DMS153 (cell line): ENCODE measurements at places on chromosomes 1 and 21.

DNA sequence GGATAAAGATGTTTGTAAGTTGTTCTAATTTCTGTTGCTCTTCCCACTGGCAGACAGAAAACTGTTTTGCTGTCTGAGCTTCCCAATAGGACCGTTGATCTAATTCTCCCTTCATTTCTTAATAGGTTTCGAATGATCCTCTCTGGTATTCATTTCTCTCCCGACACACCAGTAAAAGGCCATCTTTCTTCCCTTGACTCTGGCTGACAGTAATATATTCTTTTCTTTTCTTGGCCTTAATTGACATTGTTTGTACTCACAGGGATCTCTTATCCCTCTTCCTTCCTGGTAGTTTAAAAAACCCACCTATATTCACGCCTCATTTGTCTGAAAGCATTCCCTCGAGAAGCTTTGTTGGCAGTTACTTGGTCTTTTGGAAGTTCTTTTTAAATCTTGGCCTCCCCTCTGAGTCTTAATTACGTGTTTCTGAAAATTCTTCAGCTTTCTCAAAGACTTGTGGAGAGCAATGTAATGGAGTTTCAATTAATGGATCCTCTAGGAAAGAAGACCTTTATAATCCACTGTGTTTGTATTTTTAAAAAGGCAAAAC, 40.3 kb downstream of the MAP10 start:
- no peak for DNase-seq

DNA sequence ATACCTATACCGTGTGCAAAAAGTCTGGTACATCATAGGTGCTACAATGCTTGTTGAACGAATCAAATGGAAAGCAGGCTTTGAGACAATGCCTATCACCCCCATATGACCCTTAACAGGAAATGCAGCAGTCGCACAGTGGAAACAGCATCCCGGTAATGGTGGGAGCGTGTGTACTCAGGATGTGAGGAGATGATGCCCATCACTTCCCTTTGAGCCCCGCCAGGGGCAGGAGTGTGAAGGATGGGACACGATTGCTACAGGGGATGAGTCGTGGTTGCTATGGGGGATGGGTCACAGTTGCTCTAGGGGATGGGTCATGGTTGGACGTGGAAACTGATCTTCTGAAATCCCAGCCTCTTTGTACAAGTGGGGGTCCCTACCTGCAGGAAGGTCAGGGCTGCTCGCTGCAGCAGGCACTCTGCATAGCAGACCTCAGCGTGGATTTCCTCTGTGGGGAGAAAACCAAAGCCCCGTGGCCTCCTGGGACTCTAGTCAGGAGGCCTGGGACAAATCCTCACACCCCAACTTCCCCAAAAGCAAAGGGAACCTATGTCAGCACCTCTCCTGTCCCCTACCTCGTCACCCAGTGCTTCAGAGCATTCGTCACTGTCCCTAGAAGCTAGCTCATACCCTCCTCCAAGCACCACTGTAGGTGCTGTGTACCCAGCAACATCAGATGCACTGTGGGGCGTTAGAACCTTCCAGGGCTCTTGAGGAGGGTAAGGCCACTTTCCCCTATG, 19.3 kb downstream of the TTC39A start:
- no peak for DNase-seq

DNA sequence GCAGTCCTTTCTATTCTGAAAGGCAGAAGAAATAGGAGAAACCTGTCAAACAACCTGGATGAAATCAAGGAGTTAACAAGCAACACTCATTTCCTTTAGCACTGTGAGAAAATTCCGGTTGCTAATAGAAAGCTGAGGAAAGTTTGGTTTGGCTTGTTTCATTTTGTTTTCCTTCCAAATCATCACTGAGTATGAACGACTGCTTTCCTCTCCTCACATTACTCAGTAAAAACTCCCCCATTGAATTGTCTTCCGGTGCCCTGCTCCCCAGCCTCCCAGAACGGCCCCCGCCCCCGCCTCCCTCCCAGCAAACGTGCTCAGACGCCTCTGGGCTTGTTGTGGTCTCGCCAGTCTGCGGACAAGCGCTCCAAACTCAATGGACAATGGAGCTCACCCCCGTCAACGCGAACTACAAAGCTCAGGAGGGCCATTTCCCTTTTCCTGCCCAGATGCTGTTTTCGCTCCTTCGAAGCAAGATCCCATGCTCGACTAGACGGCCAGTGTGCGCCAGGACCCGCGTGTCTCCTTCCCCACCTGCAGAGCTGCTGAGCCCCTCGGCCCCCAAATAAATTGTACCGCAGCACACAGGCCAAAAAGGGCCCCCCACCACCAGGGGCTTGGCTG, 747 bp downstream of the STX6 start:
- peak; percentile 33 for DNase-seq

- DNase-seq = peak; percentile 59
These were observed 1.0 kb upstream of the FOXO6 start for GRCh38 chr1:41360074-41360785.

- DNase-seq = no peak
These were observed 250.0 kb downstream of the SPATA17 start for GRCh38 chr1:217881131-217881543.

DNA sequence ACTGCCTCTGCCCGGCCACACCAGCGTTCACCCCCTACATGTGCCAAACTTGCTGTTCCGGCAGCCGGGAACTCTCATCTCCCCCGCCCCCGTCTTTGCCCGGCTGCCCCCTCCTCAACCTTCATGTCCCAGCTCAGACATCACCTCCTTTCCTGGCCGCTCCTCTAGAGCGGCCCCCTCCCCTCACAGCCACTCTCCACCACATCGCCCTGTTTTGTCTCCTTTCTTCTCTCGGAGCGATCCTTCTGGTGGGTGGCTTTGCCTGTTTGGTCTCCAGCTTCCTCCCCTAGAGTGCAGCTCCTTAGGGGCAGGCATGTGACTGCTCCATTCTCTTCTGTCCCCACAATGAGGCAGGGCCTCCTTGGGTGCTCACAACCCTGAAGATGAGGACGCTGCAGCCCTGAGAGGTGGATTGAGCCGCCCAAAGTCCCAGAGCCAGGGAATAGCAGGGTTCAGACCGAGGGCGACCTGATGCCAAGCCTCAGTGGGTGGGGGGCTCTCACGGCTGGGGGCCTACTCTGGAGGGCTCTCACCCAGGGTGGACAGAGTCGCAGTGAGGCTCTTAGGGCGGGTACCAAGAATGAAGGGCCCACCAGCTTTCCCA, 44.9 kb upstream of the ECE1 start:
- no peak for DNase-seq

DNA sequence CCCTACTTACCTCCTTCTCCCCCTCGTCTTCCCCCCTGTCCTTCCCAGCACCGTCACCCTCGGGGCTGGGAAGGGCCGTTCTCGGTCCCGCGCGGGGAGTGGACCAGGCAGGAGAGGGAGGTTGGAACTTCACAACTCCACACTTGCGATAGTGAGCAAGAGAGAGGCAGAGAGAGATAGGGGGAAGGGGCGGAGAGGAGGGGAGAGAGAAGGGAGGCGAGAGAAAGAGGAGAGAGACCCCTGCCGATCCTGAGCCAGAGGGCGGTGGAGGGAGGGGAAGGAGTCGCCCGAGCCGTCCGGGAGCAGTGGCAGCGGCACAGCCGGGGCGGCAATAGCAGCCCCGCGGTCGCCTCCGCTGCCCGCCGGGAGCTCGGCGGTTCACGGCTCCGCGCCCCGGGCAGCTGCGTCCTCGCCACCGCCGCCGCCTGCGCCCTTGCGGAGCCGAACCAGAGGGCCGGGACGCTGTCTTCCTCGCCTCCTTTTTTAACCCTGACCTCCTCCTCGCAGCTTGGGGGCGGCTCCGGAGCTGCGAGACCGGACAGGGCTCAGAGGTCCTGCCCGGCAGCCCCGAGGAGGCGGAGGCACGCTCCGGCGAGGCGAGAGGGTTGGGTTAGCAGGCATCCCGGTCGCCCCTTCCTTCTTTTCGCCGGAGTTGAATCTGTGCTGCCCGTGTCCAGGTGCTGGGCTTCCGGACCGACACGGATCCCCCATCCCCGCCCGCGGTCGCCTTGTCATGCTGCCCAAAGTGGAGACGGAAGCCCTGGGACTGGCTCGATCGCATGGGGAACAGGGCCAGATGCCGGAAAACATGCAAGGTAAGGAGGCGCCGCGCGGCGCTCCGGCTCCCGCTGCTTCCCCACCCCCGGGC, 11.7 kb downstream of the NR5A2 start:
- no peak for DNase-seq

DNA sequence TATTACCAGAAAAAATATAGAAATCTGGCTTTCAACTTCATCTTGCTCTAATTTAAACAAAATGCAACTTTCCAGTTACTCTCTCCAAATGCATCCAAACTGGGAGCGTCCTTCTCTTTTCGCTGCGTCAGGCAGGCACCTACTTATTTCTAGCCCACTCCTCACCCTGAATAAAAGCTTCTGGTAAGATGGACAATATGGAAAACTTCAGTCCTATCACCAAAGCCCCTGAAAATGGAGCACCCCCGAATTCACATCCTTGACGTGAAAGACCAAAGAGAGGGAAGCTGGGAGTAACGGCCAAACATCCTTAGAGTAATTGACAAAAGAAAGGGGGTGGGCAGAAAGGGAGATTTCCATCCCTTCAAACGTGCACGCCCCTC, 5.5 kb upstream of the PROX1 start:
- DNase-seq = no peak

DNA sequence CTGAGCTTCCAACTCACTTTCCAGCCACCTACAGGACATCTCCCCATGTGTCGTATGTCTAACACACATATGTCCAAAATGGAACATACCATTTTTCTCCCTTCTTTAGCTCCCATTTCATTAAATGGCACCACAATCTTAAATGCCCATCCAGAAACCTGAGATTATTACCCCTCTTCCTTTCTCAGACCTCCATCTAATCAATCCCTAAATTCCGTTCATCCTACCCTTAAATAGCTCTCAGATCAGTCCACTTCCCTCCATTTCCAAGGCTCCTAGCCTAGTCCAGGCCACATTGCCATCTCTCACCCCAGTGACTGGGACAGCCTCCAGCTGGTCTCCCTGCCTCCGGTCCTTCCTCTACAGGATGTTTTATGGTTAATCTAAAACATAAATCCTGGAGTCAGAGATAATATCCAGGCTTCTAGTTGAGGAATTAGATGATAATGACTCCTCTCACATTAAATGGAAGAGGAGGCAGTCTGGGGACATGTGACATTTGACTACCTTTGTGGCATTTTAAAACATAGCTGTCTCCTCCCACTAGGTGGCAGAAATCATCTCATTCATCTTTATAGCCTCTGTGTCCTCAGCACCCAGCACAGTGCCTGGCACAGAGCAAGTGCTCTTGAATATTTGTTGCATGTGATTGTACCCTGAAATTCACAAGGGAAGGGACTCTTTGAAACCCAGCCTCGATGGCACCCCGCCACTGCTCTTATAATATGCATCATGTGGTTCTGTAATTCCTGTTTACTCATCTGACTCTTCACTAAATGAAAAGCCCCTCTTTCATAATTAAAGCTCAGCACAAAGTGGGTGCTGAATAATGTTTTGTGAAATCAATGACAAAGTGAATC, 102.3 kb downstream of the TMEM53 start:
- DNase-seq = no peak

GRCh38 chr1:215018555-215018954, 64.0 kb upstream of the KCNK2 start:
- no peak for DNase-seq

DNA sequence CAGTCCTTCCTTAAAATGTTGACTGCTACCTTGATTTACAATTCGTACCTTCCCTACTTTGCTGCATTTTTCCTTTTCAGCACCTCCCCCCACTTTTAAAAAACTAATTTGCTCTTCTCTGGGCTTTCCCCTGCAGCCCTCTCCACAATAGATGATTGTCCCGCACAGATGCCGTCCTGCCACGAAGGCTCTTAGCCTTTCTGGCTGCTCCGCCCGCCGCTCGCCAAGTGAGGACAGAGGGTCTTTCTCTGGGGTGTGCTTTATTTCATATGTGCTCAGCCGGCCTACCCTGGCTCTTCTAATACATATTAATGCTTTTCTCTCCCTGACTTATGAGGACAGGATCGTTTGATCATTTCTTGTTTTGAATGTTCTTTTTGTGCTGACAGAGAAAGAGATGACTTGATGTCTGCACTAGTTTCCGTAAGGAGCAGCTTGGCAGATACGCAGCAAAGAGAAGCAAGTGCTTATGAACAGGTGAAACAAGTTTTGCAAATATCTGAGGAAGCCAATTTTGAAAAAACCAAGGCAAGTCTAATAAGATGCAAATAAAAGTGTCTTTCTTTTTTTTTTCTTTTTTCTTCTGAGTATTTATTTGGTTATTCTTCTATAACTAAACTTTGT, 60.6 kb downstream of the SDCCAG8 start:
- DNase-seq = no peak

DNA sequence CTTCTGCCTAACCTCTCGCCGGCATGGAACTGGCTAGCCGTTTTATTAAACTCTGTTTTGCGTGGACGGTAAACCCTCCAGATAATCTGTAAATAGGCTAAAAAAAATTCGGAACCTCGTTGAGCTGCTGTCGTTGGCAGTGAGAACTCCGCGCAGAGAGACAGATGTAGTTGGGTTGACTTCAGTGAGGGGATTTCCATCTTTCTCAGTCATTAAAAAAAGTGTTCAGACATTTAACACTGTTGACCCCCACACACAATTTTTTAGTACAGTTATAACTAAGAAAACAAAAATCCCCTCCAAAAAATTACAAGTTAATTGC, 464 bp downstream of the PARK7 start:
- DNase-seq = no peak

DNA sequence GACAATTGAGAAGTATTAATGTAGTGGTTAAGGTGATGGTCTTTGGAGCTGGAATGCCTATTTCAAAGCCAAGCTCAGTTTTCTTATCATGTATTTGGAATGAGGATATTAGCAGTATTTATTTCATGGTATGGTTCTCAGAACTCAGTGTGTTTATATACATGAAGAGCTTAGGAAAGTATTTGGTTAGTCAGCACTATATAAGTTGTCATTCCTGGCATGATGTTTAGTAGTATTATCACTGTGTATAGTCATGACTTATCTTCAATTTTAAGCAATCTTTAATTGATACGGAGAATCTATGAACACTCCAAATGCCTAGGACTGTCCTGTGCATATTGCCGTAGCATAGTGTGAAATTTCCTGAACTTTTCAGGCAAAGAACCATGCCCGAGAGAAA, 501.9 kb upstream of the USP24 start:
- DNase-seq = no peak

GRCh38 chr1:34744851-34745250, 10.0 kb upstream of the GJB5 start:
- no peak for DNase-seq
